ENCODE measurements at places on chromosomes 6 and 20.

GRCh38 chr6:42988486-42989020 is 4.2 kb downstream of the PPP2R5D start:
- DNase-seq = no peak

GRCh38 chr6:11412011-11412424 is 125.5 kb upstream of the TMEM170B start:
- DNase-seq = no peak

- peak; percentile 13 for DNase-seq
Measured at GRCh38 chr6:3001773-3002293, 2.1 kb downstream of the NQO2 start.

DNA sequence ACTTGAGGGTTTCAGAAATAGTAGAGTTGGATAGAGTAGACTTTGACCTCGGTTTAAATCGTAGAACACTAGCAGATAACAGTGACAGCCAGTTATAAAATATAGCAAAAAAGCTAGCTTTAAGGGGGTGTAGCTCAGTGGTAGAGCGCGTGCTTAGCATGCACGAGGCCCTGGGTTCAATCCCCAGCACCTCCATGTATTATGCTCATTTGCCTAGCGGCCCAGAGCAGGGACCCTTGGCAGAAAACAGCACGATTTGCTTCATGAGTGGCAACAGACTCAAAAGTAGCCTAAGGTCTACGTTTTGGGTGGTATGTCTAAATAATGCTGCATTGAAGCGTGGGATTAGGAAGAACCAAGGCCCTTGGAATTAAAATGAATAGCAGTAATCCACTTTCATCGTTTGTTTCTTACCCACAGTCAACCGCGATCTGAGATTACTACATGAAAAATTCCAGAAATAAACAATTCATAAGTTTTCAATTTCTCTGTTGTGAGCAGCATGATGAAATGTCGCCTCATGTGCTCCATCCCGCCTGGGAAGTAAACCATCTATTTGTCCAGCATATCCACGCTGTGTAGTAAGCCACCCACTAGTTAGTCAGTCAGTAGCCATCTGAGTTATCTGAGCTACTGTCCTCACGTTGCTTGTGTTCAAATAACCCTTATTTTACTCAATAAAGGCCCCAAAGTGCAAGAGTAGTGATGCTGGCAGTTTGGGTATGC is 184.9 kb downstream of the GPX5 start:
- no peak for DNase-seq

GRCh38 chr6:70956191-70956450 is 739 bp downstream of the B3GAT2 start:
- DNase-seq = no peak

GRCh38 chr6:43477235-43478007 is at the start of gene TJAP1:
TSS of gene TJAP1 (plus strand) at chr6:43477570. CDS start at chr6:43499002, 21,432 bp downstream.
- DNase-seq = peak; percentile 97

DNA sequence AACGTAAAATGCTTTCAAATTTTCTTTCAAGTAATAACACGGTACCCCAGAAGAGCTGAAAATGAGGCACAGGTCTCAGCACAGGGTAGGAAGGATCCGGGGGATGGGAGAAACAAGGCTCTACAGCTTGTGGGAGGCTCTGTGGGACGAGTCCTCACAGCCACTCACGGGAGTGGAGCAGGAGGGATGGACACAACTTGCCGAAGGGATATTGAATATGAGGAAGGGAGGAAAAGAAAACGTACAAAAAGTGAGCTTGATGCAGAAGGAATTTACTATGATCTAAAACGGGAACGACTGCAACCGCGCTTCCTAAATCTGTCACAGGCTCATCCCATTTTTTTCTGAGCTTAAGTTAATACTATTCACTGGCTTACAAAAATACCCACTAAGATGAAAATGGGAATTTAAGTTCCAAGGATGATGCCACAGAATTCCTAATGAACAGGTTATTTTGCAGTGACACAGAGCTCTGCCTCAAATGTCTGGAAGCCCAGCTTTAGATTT is 72.9 kb downstream of the FYN start:
- DNase-seq = no peak

- DNase-seq = no peak
Measured at GRCh38 chr20:4074877-4075455, 59.6 kb upstream of the RNF24 start.

GRCh38 chr6:79705456-79705995 is 74.4 kb downstream of the SH3BGRL2 start:
- no peak for DNase-seq

DNA sequence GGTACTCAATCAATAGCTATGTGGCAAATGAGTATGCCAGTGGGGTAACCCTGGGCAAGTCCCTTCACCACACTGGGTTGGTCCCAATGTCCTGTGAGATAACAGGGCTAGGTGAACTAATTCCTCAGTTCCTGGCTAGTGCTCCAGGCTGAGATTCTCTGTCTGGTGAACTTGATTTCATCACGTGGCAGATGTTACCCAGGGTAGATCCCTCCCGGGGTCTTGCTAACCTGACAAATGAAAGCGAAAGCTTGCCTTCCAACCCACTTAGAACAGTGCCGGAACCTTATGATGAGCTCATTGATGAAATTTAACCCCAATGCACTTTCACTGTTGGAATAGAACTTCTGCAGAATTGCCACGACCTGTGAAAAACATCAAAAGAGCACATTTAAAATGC is 6.6 kb upstream of the ANKRD60 start:
- DNase-seq = no peak

GRCh38 chr6:82380566-82381185 is 17.1 kb downstream of the TPBG start:
- no peak for DNase-seq

DNA sequence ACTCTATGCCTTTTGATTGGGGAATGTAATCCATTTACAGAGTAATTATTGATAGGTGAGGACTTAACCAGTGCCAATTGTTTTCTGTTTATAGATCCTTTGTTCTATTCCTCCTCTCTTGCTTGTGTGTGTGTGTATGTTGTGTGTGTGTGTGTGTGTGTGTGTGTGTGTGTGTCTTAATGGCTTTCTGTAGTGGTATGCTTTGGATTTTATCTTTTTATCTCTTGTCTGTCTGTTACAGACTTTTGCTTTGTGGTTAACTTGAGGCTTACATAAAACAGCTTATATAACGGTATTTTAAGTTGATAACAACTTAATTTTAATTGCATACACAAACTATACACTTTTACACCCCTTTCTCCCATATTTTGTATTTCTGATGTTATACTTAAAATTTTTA is 54.7 kb downstream of the CDC5L start:
- DNase-seq = no peak

- no peak for DNase-seq
Measured at GRCh38 chr6:131048933-131049515, 14.0 kb downstream of the EPB41L2 start.

DNA sequence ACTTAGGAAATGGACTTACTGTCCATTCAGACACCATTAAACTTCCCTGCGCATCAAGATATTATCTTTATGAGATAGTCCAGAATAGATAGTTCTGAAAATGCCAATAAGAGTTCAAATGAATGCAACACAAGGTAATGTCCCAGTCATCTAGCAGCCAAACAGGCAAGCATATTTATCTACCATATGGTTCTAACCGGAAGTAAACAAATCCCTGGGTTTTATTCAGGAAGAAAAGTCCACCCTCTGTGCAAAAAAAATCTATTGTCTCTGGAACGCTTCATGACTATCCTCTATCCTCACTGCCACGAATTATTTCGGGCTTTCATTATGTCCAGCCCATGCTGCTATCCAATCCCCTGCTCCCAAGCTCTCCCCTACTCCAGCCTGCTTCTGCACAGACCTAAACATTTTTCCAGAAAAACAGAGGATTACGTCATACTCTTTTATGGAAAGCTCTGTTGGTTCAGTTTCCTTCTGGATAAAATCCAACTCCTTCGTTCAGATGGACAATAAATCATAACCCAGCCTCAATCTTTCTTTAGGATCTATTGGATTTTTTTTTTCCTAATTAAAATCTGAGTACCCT is 11.4 kb downstream of the PPIL6 start:
- no peak for DNase-seq

DNA sequence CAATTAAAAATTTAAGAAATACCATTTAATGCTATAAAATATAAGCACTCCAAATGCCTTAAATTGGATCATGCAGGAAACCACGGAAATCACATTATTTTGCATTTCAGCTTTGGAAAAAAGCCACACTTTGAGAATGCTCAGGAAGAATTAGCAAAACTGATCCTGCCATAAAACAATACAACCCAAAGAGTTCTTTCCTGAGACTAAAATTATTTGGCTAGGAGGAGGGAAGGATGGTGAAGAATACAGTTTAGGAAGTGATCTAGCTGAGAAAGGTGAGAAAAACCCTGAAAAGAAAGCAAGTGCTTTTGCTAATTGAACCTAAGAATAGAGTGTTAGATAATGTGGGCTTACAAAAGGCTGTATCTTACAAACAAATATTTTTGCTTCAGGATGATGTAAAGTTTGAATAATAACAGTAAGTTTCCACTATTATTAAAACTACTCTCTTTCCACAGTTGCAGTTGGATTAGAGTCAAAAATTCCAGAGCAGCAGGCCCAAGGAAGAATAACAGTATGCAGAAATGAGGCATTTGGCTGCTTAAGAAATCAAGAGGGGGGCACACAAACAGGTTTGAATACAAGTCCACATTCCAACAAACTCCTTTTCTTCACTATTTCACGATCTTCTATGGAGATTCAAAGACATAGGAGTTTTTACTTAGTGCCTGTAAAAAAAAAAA is 565.4 kb downstream of the RFPL4B start:
- DNase-seq = no peak

GRCh38 chr6:55557146-55557545 is 21.8 kb downstream of the HMGCLL1 start:
- DNase-seq = no peak

GRCh38 chr6:150445486-150445885 is 76.7 kb downstream of the IYD start:
- DNase-seq = no peak

DNA sequence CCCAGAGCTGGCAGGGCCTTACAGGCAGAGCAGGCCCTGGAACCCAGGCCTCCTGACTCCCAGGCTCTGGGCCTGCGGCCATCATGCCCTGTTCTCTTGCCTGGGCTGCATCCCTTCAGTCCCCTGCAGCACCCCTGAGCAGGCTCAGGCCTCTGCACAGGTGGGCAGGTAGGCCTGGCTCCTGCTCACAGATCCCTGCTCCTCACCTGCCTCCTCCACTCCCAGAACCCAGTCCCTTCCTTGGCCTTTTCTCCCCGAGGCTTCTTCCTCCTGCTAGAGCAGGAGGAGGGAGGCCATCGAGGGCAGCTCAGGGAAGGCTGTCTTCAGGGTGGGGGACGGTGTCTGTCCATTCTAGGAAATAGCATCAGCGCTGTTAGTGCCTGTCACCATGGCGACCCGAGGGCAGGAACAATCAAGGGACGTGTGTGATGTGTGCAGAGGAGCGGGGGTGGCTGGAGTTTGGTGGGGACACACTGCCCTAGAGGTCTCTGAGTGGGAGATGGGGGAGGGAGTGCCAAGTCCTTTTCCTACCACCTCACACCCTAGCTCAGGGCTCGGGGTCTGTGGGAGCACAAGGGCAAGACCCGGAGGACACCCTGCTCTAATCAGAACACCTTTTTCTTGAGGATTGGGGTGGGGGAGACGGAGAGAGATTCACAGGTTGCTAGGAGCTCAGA is 26.6 kb downstream of the GLP1R start:
- DNase-seq = no peak

DNA sequence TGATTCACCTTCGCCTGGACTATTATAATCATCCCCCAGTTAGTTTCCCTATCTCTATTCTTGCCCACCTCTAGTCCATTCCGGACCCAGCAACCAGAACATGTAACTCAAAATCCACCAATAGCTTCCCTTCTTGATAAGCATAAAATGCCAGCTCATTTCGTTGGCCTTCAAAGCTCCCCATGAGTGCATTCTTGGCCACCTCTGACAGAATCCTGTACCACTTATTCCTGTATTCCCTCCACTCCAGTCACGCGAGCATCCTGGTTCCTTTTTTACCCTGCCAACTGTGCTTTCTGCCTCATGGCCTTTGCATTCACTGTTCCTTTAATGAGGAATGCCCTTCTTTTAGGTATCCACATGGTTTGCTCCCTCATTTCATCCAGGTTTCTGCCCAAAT is 36.7 kb downstream of the CYP24A1 start:
- DNase-seq = no peak

DNA sequence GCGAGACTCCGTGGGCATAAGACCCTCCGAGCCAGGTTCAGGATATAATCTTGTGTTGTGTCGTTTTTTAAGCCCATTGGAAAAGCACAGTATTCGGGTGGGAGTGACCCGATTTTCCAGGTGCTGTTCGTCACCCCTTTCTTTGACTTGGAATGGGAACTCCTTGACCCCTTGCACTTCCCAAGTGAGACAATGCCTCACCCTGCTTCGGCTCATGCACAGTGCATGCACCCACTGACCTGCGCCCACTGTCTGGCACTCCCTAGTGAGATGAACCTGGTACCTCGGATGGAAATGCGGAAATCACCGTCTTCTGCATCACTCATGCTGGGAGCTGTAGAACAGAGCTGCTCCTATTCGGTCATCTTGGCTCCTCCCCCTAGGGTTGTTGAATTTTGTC is 307.7 kb upstream of the DEFB115 start:
- DNase-seq = no peak

- DNase-seq = no peak
Measured at GRCh38 chr6:116412270-116412669, 41.5 kb downstream of the DSE start.

DNA sequence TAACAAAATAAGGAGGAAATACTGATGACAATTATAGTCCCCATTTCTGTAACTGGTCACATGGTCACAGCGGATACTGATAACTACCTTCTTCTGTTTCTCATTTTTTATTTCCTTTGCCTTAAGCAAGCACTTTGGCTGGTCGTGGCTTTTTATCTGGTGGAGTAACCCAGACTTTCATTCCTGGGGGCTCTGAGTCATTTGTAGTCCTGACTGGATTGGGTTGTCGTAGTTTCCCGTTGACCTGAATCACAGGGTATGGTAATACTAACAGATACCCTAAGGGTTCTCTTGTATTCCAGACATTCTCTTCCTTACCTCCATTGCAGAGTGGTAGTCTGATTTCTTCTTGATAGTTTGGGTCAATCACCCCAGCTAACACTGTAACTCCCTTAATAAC is 500.3 kb upstream of the ADGRB3 start:
- no peak for DNase-seq

GRCh38 chr6:3390698-3391097 is 66.2 kb downstream of the SLC22A23 start:
- no peak for DNase-seq

DNA sequence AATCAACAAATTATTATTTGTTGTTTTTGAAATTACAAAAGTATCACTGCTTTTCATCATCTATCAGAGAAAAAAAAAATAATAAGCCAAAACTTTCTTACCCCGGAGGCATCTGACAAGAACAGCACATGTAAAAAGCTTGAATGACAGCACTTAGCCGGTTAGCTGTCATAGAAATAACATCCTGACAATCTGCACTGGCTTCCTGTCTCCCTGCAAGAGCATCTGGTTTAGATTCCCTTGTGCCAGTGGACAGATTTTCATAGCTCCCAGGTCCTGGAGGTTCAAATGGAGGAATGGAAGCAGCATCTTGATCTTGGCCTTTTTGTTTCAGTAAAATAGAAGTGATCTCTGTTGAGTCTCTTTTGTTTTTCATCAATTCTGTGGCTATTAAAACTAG is 74.8 kb downstream of the HACE1 start:
- no peak for DNase-seq
